AG10803 (cell line): ENCODE measurements at places on chromosomes 12 and 14.

DNA sequence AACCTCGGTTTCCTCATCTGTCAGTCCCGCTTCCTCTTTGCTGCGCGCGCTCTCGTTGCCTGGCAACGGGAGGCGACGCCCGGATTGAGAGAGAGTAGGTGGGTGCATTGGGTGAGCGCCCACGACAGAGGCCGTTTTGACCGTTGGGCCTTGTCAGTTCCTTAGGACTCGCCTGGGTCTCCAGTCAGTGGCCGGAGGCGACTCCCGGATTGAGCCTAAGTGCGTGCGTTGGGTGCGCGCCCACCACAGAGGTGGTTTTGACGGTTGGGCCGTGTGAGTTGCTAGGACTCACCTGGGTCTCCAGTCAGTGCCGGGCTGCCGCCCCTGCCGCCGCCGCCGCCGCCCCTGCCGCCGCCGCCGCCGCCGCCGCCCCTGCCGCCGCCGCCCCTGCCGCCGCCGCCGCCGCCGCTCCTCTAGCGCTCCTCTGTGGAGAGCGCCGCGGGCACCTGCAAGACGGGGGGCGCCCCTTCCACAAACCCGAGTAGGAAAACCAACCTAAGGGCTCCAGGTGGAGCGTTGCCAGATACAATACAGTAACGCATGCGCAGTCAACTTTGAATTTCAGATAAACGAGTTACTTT is 37.2 kb downstream of the APOBEC1 start:
- DNase-seq, result no peak

GRCh38 chr12:29943683-29944082 is 159.9 kb upstream of the TMTC1 start:
- DNase-seq, result no peak

GRCh38 chr12:125435871-125436270 is 370.6 kb downstream of the AACS start:
- no peak for DNase-seq

GRCh38 chr12:72272091-72272661 is at the start of gene TRHDE:
Gene TRHDE (plus strand): TSS chr12:72272370. CDS start chr12:72272644, 274 bp downstream.
- DNase-seq, result peak; percentile 47

DNA sequence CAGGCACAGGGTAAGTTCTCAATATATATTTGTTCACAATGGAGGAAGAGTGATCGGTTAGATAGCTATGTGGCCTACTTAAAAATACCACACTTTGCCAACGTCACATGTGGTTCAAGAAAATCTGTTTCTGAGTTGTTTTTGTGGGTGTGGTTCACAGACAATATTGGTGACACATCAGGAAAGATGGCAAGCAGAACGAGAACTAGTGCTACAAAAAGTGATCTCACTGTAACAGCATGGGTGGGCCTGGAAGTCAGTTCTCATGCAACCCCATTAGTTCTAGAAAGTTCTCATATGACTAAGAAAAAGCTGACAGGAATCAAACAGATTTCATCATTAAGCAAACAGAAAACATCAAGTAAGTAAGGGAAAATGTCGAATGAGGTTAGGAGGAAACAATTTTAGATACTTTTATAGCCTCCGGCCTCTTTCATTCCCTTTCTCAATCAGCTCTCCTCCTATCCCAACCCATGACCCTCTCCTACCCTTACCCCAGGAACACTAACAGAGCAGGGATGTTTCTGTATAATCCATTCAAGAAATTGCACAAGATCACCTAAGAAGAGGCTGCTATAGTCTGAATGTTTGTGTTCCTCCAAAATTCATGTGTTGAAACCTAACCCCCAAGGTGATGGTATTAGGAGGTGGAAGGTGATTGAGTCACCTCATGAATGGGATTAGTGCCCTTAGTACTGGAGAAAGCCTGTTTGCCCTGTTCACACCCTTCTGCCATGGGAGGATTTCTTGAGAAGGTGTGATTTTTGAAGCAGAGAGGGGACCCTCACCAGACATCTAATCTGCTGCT is 15.5 kb upstream of the NTN4 start:
- DNase-seq, result peak; percentile 100

GRCh38 chr12:109752117-109753053 is 38.8 kb downstream of the FAM222A start:
- no peak for DNase-seq

GRCh38 chr14:99158150-99158549 is 113.8 kb downstream of the BCL11B start:
- DNase-seq, result peak; percentile 13
